ENCODE measurements at places on chromosomes 5 and 9.

GRCh38 chr5:37931541-37931940 is 91.7 kb upstream of the GDNF start:
- no peak for DNase-seq

DNA sequence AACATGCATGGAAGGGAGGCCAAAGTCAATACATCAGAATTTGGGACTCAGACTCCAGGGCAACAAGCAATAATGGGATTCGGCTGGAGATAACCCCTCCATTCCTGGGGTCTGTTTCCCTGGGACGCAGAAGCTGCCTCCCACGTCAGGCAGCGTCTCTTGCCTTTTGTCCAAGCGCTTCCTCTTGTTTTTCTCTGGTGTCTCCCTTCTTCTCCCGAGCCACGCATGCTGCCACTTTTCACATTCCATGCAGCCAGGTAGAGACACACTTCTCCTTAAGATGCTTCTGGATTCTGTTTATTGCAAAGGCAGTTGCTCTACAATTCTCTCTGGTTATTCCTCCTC is 267.3 kb downstream of the AOPEP start:
- no peak for DNase-seq

DNA sequence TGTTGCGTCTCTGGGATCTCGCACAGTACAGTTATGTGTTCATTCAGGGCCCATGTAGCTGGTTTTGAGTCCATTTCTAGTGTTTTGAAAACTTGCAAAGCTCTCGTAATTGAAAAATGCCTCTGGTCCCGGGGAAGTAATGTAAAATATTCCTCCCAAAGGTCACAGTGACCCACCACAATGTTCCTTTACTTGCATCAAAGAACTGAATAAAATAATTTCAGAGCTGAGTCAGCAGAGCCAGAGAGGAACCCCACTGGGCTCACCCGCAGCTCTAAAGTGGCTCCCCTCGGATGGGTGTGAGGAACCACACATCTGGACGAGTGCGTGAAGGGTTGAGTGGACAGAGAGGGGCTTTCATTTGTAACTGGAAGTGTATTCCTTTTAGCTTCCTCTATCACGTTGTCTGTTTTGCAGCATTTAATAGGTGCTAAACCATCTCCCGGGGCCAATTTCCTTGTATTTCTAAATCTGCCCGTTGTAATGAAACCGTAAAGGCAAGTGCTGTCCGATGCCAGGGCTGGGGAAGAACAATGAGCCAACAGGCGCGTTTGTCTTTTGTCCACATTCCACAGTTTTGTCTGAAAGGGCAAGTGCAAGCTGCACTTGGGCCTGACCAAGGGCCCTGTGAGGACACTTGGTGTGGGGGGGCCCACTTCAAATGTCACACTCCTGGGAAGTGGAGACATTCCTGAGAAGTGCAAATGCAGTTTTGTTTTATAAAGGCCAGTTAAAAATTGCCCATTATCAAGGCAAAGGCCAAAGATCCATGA is 29.9 kb downstream of the COL5A1 start:
- no peak for DNase-seq

- DNase-seq = no peak
These were observed 58.8 kb downstream of the MARCHF3 start for GRCh38 chr5:126971455-126972031.

GRCh38 chr9:33737811-33738606 is 57.4 kb upstream of the PRSS3 start:
- DNase-seq = no peak

DNA sequence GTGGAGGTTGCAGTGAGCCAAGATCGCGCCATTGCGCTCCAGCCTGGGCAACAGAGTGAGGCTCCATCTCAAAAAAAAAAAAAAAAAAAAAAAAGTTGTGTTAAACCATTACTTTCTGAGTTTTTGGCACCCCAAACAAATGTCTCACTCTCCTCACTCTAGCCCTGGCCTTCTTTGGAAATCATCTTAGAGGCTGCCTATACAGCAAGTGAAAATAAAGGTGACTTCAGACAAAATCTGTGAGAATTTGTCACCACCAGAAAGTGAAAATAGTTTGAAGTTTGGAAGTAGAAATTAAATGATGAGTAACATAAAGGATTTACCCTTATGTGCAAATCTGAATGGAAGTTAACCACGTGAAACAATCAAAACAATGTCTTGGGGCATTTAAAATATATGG is 7.2 kb upstream of the ZNF131 start:
- no peak for DNase-seq

- DNase-seq = no peak
These were observed 9.6 kb downstream of the MSANTD3 start for GRCh38 chr9:100436571-100436970.

GRCh38 chr5:170917113-170917512 is 55.3 kb downstream of the RANBP17 start:
- DNase-seq = no peak
